IPS DF 19.7 (cell line): ENCODE measurements at places on chromosomes 12 and 14.

GRCh38 chr14:60652674-60653651, 3.7 kb upstream of the SIX1 start:
- no peak for DNase-seq

- no peak for DNase-seq
Measured at GRCh38 chr12:105622846-105623736, 292.6 kb downstream of the C12orf75 start.

- DNase-seq, result no peak
Measured at GRCh38 chr14:88252498-88252897, 70.6 kb downstream of the KCNK10 start.

GRCh38 chr12:112140728-112141127, 15.4 kb downstream of the TRAFD1 start:
- no peak for DNase-seq

DNA sequence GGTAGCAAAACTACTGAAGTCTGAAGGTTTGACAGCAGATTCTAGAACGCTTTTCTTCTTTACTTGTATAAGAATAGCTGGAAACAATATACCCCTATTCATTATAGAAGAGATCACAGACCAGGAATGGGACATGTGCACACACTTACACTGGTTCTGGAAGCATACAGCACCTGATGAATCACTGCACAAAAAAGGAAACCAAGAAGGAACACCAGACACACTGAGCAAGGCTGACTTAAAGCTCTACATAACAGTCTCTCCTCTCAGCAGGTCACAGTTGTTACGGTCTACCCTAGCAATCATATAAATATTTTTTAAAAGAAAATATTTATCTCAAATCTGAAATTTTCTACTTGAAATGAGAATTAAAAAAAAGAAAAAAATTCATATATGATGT, 13.5 kb downstream of the ATP2B1 start:
- DNase-seq, result no peak

DNA sequence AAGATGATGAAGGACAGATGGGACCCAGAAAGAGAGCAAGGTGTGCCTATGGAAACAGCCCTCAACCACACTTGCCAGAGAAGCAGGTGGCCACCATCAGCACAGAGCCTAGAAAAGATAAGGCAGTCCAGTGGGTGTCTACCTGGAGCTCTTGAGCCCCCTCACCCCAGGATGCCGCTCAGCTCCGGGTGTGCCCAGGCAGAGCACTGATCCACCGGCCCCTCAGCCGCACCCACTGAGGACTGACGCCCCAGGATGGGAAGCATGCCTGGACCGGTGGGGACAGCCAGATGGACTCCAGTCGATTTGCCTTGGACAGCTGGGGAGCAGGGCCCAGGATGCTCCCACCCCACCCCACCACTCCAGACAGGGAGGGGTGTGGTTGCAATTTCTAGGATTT, 15.1 kb upstream of the ZFP36L1 start:
- DNase-seq, result no peak

- DNase-seq, result no peak
Measured at GRCh38 chr12:45713078-45713477, 16.4 kb upstream of the ARID2 start.

DNA sequence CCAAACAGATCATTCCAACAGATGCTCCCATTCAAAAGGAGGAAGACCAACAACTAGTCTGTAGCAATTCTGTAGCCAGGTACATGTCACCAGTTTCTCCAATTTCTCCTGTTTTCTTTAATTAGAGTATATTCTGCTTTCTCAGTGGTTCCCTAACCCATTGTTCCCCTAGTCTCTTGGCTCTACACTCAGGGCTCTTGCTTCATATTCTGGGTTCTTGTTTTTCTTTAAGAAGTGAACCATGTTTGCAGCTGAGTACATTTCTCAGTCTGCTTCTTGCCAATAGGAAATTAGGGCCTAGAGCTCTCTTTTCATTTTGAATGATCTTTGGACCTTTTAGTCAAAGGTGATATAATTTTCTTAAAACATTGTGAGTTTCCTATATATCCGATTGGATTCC, 29.4 kb upstream of the STXBP6 start:
- DNase-seq, result no peak

DNA sequence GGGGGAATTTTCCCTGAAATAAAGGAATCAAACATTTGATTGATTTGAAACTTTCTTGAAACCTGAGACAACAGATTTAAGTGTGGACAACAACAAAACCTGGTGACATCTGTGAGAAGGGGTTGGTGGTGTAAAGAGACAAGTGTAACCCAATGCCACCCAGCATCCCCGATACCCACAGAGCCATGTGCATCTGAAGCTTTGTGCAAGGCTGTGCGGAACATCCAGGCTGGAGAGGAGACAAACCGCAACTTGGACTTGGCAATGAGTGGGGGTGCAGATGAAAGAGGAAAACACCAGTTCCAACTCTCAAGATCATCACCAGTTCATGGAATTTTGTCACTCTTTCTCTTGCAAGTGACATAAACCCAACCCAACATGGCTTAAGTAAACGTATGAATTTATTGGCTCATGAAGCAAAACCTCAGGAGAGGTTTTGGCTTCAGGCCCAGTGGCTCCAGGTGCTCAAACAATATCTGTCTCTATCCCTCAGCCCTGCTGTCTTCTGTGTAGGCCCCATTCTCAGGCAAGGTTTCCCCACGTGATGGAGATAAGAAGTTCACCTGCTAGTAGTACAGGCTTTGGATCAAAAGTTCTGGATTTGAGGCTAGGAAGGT, 55.2 kb upstream of the NTF3 start:
- DNase-seq, result no peak
